Activated CD4-positive, alpha-beta T cell treated with anti-CD3 and anti-CD28 coated beads, Interleukin-10, Interleukin-2, amounts not matched to agents 100 ng/mL and 50 ng/mL, durations not matched to agents 16 hours and 8 hours (primary cell): ENCODE measurements at places on chromosomes 3 and 15.

- no peak for DNase-seq
Measured at GRCh38 chr3:97057365-97057764, 243.0 kb downstream of the EPHA6 start.

DNA sequence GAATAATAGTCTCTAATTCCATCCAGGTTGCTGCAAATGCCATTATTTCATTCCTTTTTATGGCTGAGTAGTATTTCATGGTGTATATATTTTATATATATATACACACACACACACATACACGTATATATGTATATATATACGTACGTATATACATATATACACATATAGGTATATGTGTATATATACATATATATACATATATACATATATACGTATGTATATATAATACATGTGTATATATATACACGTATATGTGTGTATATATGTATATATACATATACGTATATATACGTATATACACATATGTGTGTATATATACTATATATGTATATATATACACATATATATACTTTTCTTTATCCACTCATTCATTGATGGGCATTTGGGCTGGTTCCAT is 13.7 kb upstream of the STRIT1 start:
- DNase-seq = no peak

DNA sequence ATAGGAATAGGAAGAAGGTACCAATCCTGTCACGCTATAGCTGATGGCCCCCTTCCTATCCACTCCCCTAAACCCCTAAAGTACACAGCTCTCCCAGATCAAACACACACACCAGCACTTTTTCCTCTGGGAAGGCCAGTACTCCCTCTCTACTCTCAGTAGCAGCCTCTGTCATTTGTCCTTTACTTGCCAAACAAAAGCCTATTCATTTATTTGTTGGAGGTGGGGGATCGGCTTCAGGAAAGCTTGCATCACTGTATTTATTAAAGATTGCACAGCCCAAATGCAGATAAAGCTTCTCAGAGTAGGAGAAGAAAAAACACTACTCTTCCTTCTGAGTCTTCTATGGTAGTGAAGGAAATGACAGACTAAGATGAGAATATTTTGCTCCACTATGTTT is 429.7 kb upstream of the RASGRP1 start:
- DNase-seq = no peak

DNA sequence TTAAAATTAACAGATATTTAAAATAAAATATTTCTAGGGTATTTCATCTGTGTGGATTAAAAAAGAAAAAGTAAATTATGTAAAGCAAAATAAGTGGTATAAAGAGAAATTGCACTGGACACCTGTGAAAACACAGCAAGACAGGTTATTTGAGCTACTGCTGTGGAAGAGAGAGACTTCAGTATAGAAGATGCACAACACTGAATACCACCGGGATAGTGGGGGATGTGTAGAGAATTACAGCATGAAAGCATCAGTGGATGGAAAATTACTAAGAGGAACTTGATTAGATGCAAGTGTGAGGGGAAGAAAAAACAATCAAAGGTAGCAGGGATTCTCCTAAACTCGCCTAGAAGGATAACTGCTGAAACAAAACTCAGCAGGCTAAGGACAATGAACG is 1242.5 kb upstream of the GBE1 start:
- DNase-seq = no peak

- DNase-seq = no peak
Measured at GRCh38 chr3:102230057-102230456, 204.8 kb upstream of the ZPLD1 start.

DNA sequence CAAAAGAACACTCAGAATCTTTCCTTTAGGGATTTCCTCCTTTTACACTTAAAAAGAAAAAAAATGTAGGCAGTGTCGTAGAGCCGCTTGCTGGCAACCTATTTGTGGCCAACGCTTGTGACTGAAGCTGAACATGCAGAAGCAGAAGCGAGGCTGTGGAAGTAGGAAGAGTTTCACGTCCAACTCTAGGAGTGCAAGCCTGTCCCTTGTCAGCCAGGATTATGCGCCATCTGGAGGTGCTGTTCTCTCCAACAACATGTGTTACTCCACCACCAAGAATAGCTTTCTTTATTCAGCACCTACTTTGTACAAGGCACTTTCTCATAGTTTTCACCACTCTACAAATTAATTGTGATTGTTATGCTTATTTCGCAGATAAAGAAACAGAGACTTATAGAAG is 223.2 kb upstream of the LMCD1 start:
- no peak for DNase-seq

DNA sequence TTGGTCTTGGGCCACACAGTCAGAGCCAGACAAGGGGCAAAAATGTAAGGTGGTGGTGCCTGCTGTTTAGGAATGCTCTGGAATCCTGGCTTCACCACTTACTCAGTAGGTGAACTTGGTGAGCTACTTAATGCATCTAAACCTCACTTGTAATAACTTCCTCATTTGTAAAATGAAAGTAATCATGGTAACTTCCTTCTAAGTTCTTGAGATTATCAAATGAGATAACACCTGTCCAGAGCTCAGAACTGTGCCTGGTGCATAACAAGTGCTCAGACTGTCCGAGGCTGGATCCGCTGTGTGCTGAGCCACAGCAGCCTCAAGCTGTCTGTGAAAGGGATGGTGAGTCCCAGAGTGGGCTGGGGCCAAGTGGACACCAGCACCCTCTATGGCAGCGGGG is 62.8 kb upstream of the KY start:
- no peak for DNase-seq

- DNase-seq = no peak
Measured at GRCh38 chr3:126553284-126554084, 5.2 kb downstream of the C3orf22 start.

- DNase-seq = no peak
Measured at GRCh38 chr15:98005659-98006058, 45.2 kb downstream of the ARRDC4 start.

GRCh38 chr15:60651734-60652141 is 172.8 kb upstream of the ICE2 start:
- no peak for DNase-seq

- DNase-seq = no peak
Measured at GRCh38 chr3:146339349-146339748, 88.4 kb upstream of the PLSCR4 start.

- no peak for DNase-seq
Measured at GRCh38 chr3:59749291-59749690, 699.5 kb upstream of the CFAP20DC start.

- peak; percentile 11 for DNase-seq
Measured at GRCh38 chr3:100210772-100211135, 50.0 kb upstream of the TBC1D23 start.

GRCh38 chr3:68705695-68706094 is 226.7 kb downstream of the TAFA4 start:
- no peak for DNase-seq

GRCh38 chr3:56918111-56918568 is 116.4 kb upstream of the ARHGEF3 start:
- peak; percentile 90 for DNase-seq

- no peak for DNase-seq
Measured at GRCh38 chr3:191648787-191649186, 187.8 kb downstream of the PYDC2 start.

- no peak for DNase-seq
Measured at GRCh38 chr3:175163686-175164085, 304.6 kb downstream of the NAALADL2 start.

DNA sequence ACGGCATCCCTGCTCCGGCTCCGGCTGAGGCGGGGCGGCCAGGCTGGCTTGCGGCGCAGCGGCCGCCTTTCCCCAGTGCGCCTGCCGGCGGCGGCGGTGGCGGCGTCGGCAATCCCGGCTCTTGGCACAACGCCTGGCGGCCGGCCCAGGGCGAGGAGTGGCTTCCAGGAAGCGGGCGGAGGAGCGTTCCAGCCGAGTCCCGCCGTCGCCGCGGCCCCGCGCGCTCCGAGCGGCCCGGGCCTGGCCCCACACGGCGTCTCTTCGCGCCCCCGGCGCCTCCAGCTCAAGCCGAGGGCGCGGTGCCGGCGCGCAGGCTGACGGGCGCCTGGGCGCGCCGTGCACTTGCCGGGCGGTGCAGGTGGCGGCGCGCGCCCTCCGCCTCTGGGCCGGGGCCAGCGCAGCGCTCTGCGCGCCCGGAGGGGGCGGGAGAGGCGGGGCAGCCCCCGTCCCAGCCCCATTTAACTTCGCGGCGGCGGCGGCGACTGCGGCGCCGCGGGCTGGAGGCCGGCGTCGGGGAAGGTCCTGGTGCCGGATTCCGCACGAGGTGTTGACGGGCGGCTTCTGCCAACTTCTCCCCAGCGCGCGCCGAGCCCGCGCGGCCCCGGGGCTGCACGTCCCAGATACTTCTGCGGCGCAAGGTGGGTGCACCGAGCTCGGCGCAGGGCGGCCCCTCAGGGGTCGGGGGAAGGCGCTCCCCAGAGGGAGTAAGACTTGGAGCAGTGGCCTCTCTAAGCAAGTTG is at the start of gene ADAMTSL3:
ADAMTSL3 (plus strand) TSS at position 485 of the 740 bp plus-strand sequence. CDS start 1,639 bp downstream, outside the sequence.
- no peak for DNase-seq

GRCh38 chr3:125054062-125054448 is 1.7 kb downstream of the HEG1 start:
- DNase-seq = no peak

DNA sequence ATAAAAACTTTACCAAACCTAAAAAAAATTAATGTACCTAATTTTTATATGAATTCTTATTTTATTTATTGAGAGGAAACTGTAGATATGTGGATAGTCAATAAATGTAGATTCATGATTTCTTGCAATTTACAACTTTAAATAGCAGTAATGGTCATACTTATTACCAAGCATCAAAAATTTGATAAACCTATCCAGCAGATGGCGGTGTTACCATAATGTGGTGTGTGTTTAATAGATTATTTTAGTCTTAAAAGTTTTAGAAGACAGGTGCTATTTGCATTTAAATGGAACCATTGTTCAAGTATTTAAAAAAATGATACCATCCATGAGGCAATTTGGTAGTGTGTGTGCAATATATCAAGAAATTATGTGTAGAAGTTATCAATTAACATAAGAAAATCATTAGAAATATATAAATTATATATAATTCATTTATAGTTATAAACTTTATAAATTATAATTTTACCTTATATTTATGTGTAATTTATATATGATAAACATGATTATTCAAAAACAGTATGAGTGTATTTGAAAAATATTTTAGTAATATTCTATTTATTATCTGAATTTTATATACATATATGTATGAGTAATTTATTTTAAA is 176.0 kb upstream of the BCHE start:
- peak; percentile 28 for DNase-seq

GRCh38 chr15:75924576-75924975 is 20.9 kb downstream of the FBXO22 start:
- no peak for DNase-seq

DNA sequence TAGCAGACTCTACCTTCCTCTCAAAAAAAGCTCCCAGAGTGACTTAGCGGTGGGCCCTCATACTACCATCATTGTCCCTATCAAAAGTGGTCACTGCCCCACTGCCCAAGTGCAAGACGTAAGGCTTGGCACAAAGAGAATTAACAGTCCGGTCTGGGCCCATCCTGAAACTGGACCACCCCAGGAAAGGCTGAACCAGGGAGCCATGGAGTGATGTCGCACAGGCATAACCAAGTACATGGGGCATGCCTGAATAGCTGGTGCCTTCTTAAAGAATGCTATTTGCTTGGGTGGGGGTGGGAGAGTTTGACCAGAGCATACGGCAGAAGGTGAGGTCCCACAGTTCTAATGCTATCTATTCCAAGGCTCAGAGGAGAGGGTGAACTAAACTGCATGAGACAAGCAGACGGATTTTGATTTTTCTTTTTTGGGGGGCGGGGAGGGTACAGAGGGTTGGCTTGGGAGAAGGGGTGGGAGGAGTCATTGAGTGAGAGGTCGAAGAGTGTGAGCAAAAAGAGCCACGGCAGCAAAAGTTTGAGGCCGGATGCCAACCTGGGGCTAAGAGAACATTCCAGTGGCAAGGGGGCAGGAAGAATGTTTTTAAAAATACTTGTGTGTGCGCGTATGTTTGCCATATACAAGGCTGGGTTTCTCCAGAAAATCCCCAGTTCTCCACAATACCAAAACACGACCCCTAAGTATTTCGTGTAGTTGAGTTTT is 50.2 kb downstream of the FAM174B start:
- no peak for DNase-seq

GRCh38 chr3:123376451-123377242 is 72.2 kb downstream of the ADCY5 start:
- no peak for DNase-seq

DNA sequence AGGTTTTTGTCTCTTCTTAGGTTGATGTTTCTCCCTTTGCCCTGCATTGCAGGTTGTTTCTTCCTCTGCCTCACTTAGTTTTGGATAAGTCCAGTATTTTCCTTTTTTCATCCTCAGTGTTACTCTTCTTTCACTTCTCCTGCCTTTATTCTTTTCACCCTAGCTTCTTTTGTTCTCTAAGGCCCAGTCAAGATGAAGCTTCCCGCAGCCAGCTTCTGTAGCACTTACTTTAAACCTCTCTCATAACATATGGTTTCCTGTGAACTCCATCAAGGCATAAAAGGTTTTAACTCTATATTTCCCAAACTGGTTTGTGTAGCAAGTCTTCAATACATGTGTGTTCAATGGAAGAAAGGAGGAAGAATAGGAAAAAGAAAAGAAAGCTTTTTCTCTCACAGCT is 54.1 kb downstream of the TP63 start:
- no peak for DNase-seq

DNA sequence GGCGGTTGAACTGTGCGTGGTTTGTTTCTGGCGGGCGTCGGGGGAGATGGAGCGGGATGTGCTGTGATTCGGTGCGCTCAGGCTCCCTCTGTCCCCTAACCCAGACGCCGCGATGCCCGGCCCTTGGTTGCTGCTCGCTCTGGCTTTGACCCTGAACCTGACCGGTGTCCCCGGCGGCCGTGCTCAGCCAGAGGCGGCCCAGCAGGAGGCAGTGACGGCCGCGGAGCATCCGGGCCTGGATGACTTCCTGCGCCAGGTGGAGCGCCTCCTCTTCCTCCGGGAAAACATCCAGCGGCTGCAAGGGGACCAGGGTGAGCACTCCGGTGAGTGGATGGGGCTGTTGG is 1.2 kb downstream of the TRH start:
- no peak for DNase-seq

GRCh38 chr3:106345353-106346027 is 476.7 kb upstream of the CBLB start:
- DNase-seq = no peak

DNA sequence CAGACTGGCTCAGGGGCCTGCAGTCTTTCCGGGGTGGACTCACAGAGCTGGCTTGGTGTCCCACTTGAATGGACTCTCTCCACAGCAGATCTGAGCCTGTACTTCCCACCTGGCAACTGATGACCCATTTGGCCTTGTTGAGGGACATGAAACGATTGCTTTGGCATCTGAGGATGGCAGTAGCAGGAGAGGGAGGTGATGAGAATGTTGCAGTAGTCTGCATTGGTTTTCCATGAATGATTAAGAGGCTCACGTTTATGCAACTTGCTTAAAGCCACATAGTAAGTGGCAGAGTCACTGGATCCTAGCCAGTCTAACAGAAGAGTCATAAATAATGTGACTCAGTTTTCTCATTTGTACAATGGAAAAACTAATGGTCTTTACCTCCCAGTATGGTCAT is 21.9 kb downstream of the IL20RB start:
- no peak for DNase-seq
